ENCODE measurements at places on chromosomes 16 and 17. TPM values are rescaled to one million over a fixed set of nuclear protein-coding genes. Genes with fewer than 3 reads are reported as not detected.

DNA sequence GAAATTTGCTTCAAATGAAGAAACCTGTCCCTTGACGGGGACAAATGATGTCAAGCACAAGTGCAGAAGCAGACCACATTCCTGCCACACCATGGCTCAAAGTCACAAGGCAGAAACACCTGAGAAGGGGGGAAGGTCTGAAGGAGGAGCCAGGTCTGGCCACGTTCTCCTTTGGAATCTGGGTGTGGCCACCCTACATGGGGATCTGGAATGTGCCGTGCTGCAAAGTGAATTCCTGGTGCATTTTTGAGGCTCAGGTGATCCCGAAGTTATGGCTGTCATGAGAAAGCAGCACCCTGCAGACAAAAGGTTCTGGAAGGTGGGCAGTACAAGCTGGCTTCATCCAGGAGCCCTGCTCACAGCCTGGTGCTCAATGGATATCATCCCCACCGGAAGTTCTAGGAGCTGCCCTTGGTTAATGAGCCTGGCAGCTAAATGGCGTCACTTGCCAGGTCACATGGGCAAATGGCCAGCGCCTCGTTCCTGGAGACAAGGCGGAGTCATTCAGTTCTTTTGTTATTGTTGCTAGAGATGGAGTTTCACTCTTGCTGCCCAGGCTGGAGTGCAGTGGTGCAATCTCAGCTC is 20.1 kb upstream of the ADCY9 start:
- peaks cover 6% of the 10 kb centered on the region for H3K4me1 ChIP-seq
- peak; percentile 71 for DNase-seq
- H3K27ac ChIP-seq: peak overlapping the region; percentile 47
- H3K27me3 ChIP-seq: no peaks in the 10 kb centered on the region

GRCh38 chr16:29662729-29663015 is 375 bp upstream of the SPN start:
- H3K36me3 ChIP-seq: no peaks in the 10 kb centered on the region

DNA sequence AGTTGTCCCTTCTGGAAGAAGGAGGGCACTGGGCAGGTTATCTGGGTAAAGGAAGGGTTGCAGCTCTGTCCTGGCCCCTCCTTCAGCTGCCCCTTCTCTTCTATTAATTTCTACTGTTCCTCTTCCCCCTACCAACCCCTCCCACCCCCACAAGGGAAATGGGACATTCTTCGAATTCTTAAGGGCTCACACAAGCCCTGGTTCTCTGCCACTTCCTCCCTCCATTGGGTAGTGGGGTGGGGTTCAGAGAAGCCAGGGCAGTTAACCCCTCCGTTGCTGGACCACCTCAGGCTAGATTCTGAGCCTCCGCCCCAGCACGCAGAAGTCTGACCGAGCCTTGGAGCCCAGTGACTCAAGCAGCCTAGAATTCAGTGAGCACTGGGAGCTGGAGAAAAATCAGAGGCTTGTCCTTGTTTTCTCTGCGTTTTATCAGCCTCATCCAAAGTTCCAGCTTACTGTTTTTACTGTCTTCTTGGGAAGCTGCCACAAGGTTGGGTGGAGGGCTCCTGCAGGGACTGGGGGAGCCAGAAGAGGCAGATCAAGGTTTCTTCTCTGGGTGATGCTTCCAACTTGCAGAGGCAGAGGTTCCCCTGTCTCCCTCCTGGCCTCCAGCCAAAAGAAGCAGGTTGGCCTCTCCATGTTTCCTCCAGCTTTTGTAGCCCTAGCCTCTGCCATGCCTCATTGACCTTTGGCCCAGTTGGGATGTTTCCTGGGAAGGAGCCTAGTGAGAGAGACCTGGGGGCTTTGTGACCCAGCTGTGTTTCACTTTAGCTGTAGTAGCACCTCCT is 10.2 kb downstream of the LASP1 start:
- H3K27ac ChIP-seq: peak overlapping the region; percentile 71
- H3K4me1 ChIP-seq: peaks cover 69% of the 10 kb centered on the region
- peaks cover 11% of the 10 kb centered on the region for H3K36me3 ChIP-seq
- H3K27me3 ChIP-seq: no peaks in the 10 kb centered on the region

GRCh38 chr17:78706271-78706915 is 75.7 kb downstream of the CYTH1 start:
- H3K27ac ChIP-seq: no peak overlapping the region
- no peak overlapping the region for H3K4me3 ChIP-seq
- peaks cover 8% of the 10 kb centered on the region for H3K4me1 ChIP-seq
- H3K27me3 ChIP-seq: no peaks in the 10 kb centered on the region

GRCh38 chr16:47946092-47946491 is 209.7 kb downstream of the ABCC12 start:
- no peak for DNase-seq
- no peak overlapping the region for H3K27ac ChIP-seq
- no peaks in the 10 kb centered on the region for H3K27me3 ChIP-seq

DNA sequence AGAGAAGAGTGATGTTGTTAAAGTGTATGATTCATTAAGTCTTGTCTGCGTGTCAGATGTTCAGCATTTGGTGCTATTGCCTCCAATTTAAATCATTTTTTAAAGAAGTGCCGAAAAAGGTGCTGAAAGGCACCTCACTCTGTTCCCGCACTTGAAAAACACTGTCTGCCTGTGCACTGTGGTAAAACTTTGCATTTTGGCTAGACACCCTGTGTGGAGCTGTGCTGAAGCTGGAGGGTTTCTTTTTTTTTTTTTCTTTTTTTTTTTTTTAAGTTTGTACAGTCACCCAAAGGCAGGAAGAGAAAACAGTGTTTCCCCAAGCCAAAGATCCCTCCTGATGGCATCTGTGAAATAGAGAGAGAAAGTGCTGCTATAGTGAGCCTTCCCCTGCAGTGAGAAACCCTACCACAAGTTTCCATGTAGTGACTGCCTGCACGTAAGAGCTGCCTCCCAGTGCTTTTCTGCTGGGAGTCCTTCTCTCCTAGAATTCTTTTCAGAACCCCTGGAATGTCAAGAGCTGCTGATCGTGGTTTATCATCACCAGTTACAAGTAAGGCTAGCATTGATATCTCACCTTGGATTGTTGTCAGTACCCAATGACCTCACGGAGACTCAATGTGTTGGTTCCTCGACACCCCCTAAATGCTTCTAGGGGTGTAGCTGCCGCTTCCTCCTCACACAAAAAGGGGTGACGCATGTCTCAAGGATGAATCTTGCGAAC is 116.0 kb upstream of the SOX9 start:
- no peak overlapping the region for H3K4me3 ChIP-seq
- no peaks in the 10 kb centered on the region for H3K4me1 ChIP-seq
- no peak for DNase-seq
- no peaks in the 10 kb centered on the region for H3K36me3 ChIP-seq
- H3K27me3 ChIP-seq: no peaks in the 10 kb centered on the region

- no peak overlapping the region for H3K27ac ChIP-seq
- H3K27me3 ChIP-seq: peaks cover 14% of the 10 kb centered on the region
- no peaks in the 10 kb centered on the region for H3K36me3 ChIP-seq
- peaks cover 11% of the 10 kb centered on the region for H3K4me1 ChIP-seq
Observed at GRCh38 chr17:1908699-1909309, 79.0 kb downstream of the RPA1 start.

DNA sequence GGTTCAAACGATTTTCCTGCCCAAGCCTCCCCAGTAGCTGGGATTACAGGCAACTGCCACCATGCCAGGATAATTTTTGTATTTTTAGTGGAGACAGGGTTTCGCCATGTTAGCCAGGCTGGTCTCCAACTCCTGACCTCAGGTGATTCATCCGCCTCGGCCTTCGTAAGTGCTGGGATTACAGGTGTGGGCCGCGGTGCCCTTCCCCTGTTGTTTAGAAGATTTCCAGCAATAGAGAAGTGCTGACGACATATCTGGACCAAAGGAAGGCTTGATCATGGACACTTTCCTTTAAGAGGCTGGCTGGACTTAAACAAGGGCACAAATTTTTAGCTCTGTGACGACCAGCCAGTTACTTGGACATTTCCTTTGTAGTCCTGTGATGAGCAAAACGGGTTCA is 1.3 kb upstream of the MT1M start:
- H3K27me3 ChIP-seq: no peaks in the 10 kb centered on the region
- no peak overlapping the region for H3K4me3 ChIP-seq
- no peaks in the 10 kb centered on the region for H3K36me3 ChIP-seq
- no peak for DNase-seq

DNA sequence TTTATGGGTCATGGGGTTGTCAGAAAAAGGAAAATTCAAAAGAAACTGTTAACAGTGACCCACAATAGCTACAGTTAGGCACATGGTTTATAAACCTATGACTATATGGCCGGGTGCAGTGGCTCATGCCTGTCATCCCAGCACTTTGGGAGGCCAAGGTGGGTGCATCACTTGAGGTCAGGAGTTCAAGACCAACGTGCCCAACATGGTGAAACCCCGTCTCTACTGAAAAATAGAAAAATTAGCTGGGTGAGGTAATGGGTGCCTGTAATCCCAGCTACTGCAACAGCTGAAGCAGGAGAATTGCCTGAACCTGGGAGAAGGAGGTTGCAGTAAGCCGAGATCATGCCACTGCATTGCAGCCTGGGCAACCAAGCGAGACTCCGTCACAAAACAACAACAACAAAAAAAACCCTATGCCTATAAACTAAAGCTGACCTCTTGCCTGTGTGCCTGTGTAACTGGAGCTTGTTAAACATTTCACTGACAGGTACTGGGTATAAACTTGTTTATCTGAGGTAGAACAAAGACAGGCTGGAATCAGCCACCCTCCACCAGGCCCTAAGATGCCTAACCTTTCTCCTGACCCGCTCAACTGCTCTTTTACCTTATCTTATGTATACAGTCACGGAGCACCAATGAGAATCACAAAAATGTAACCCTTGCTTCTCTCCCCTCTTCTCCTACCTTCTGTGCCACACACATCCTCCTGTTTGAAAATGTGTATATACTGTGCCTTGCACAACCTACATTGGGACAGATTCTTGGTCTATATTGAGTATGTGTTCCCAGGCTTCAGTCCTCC is 62.9 kb upstream of the ATF7IP2 start:
- no peak overlapping the region for H3K27ac ChIP-seq
- H3K36me3 ChIP-seq: no peaks in the 10 kb centered on the region
- H3K4me3 ChIP-seq: no peak overlapping the region
- H3K27me3 ChIP-seq: no peaks in the 10 kb centered on the region
- H3K4me1 ChIP-seq: peaks cover 15% of the 10 kb centered on the region
- no peak for DNase-seq

GRCh38 chr17:9109933-9110332 is 88.6 kb downstream of the NTN1 start:
- H3K4me1 ChIP-seq: peaks cover 5% of the 10 kb centered on the region
- DNase-seq: no peak
- H3K4me3 ChIP-seq: no peak overlapping the region

DNA sequence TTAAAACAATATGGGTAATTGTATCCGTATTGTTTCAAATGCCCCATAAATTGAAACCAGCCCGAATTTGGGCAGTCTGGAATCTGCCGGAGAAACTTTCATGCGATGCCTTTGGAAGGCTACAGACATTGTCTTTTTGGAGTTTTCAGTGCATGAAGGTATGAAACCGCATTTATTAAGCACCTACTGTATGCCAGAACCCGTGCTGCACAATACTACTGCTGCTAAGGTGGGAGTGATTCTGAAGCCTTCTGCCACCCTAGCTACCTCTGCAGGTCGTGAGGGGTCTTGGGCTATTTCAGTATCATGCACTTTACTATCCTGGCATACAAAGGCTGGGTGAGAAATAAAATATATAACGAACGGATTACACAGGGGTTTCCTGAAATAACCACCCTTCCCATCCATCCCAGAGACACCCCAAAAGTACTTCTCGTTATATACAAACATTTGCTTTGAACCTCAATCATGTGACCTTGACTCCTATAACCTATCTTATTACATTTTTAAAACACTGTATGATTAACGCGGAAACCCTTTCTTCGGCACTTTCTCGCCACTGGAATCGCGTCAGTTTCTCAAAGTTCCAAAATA is 1.0 kb upstream of the MSI2 start:
- H3K27me3 ChIP-seq: no peaks in the 10 kb centered on the region
- H3K4me3 ChIP-seq: no peak overlapping the region
- H3K36me3 ChIP-seq: no peaks in the 10 kb centered on the region
- H3K4me1 ChIP-seq: peaks cover 12% of the 10 kb centered on the region
- H3K27ac ChIP-seq: peak overlapping the region; percentile 93

CCL23 gene
- not detected for total RNA-seq

PRAC2 gene
- total RNA-seq: not detected
